ENCODE measurements at places on chromosomes 5 and 9. TPM values are rescaled to one million over a fixed set of nuclear protein-coding genes. Genes with fewer than 3 reads are reported as not detected.

- DNase-seq, result no peak
Observed at GRCh38 chr9:9924376-9924775, 688.4 kb downstream of the PTPRD start.

- DNase-seq, result no peak
Observed at GRCh38 chr9:114202396-114202795, 47.1 kb downstream of the COL27A1 start.

GRCh38 chr5:110477911-110478310 is 248.6 kb downstream of the TMEM232 start:
- DNase-seq, result no peak

- DNase-seq, result peak; percentile 36
Observed at GRCh38 chr9:133355881-133356357, 368 bp downstream of the SURF1 start.

DNA sequence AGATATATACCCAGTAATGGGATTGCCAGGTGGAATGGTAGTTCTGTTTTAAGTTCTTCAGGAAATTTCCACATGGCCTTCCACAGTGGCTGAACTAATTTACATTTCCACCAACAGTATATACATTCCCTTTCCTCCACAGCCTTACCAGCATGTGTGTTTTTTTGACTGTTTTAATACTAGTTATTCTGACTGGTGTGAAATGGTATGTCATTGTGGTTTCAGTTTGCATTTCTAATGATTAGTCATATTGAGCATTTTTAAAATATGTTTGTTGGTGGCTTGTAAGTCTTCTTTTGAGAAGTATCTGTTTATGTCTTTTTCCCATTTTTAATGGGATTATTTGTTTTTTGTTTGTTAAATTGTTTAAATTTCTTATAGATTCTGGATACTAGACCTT is 208.9 kb downstream of the CFAP90 start:
- DNase-seq, result no peak

DNA sequence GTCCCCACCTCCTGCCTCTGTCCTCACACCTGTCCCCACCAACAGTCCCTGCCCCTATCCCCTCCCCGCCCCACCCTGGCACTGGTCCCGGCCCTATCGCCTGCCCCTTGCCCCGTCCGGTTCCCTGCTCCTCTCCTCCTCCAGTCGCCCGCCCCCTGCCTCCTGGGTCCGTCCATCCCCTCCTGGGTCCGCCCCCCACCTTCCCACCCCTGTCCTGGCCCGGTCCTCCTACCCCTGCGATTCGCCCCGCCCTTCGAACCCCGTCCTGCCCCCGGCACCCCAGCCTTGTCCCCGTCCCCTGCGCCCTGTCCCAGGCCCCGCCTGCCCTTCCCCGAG is 372 bp downstream of the EDF1 start:
- peak; percentile 32 for DNase-seq

DNA sequence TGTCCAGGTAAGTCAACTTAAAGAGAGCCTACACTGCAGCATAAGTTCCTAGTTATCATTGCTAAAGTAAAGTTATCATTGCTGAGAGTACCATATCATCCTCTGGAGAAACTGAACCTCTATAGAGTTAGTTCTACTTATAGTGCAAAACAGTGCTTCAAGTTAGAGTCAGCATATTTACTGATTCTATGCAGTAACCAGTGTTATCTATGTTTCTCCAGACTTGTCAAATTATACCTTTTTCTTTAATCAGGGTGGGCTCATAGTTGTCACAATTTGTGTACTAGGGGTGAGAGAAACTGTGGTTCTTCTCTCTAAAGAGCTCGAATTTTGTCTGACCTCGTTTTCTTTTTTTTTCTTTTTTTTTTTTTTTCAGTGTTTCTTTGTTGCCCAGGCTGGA is 79.6 kb downstream of the ANXA2R start:
- no peak for DNase-seq

The TRPM6 gene
- 0.26 TPM for total RNA-seq

The TMEM252 gene
- not detected for total RNA-seq

GRCh38 chr5:33764786-33765185 is 127.0 kb downstream of the ADAMTS12 start:
- no peak for DNase-seq

The GMCL2 gene
- total RNA-seq, result not detected

DNA sequence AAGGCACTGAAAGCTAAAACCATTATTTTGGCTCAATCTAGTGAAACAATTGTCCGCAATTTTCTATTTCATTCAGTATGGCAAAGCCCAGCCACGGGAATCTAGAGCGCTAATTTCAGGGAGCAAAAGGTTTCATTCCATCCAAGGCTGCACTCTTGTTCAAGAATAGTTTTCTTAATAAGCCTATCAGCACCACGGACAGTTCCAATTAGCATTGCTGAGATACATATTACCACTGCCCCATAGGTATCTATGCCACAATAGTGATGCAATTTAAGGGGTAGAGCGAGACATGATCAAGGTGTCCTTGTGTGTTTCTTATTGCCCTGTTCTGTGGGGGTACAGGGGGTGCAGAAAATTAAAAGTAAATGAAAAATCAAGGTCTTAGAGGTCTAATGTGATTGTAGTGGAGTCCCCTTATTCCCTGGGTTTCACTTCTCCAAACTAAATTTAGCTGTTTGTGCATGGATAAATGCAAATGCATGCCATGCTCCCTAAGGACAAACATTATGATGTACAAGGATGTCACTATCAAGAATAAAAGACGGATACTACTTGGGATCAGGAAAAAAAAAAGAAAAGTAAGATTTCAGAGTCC is 45.5 kb downstream of the SPOCK1 start:
- DNase-seq, result peak; percentile 40

- DNase-seq, result no peak
Observed at GRCh38 chr5:73694089-73694488, 68.1 kb downstream of the ARHGEF28 start.

The PRLR gene
- total RNA-seq, result under 0.01 TPM

- DNase-seq, result no peak
Observed at GRCh38 chr9:18520416-18521047, 46.6 kb downstream of the ADAMTSL1 start.

The CPLANE1 gene
- 11.1 TPM for total RNA-seq

The TERT gene
- total RNA-seq, result not detected

DNA sequence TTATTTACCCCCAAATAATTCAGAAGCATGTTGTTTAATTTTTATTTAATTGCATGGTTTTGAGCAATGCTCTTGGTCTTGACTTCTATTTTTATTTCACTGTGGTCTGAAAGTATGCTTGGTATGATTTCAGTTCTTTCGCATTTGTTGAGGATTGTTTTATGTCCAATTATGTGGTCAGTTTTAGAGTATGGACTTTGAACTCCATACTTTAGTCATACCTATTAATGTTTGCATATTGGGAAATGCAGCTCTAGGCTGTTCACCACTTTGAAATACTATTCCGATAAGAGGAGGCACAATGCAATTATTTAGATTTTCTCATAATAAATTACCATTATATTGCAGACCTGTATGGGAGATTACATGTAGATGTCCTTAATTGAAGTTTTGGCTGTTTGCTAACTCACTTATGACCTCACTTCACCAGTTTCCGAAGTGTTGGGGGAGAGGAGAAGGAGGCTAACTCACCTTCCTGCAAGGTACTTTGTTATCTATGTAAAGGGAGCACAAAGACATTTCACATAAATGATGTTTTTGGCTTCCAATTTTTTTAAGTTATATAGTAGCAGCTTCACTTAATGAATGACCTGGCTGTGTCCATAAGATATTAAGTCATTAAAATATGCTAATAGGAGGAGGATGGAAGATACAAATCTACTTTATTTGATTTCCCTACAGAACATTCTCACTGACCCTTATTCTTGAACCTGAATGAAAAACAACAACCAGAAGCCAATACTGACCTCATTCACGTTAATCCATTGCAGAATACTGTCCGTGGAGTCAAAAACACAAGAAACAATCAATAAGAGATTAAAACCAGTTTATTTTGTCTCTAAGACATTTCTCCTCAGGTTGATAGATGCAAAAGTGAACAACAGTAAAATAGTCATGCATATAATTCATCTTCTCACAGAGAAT is 970.3 kb upstream of the ARRDC3 start:
- DNase-seq, result no peak

DNA sequence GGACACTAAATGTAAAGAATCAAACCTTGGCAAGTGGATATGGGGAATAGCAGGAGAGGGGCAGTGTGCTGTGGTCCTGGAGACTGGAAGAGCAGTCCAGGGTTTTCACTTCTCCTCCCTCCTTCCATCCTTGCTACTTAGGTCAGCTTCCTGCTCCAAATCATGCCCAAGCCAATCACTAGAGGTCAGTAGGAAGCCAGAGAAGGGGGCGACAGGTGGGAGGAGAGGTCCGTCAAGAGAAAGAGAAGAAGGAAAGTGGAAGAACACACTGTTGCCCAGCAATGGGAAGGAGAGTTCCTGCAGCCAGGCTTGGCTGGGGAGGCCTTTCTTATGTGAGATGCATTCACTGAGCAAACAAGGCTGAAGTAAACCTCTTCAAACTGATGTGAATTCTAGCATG is 289.6 kb downstream of the DTWD2 start:
- no peak for DNase-seq

DNA sequence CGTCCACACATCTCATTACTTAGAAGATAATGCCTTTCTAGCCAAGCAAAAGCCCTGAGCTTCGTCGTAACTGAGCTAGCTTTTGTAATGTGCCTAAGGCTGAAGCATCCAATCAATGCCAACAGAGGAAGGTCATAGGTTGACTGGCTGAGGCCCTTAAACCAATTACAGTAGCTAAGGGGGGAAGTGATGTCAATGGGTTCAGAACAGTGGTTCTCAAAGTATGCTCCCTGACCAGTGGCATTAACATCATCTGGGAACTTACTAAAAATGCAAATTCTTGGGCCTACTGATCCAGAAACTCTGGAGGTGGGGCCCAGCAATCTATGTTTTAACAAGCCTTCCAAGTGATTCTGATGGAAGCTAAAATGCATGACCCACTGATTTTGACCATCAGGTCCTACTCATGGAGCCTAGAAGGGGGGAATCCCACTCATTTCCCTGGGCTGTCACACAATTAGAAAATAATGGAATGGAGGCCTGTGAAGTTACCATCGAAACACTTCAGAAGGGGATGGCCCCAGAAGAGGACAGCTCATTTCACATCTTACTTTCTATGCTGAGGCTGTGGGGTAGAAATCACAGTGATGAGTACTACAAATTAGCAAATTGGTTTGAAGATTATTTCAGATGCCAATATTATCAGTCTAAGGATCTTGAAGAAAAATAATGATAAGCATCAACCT is 4.8 kb upstream of the VLDLR start:
- DNase-seq, result no peak

The RASGRF2 gene
- 19.8 TPM for total RNA-seq

GRCh38 chr5:176180339-176180738 is 57.9 kb upstream of the SIMC1 start:
- no peak for DNase-seq

DNA sequence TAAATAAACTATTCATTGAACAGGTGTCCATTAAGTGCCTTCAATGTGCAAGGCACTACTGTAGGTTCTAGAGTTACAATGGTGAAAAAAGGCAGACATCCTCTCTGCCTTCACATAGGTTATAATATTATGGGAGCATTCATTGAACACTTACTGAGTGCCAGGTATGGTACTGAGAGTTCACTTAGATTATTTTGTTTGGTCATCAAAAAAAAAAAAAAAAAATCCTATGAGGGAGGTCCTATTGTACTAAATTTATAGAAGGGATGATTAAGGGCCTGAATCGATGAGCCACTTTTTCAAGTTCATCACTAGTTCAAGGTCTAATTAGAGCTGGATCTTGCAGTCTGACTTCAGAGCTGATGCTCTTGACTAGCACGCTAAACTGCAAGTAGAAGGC is 22.8 kb upstream of the PANK3 start:
- DNase-seq, result no peak

Data from dermis microvascular lymphatic vessel endothelial cell (primary cell).